Osteoblast (primary cell): ENCODE measurements at places on chromosomes 2 and 18. TPM values are rescaled to one million over a fixed set of nuclear protein-coding genes. Genes with fewer than 3 reads are reported as not detected.
A peak's percentile ranks its signal among the peaks of the same experiment; 100 is the strongest.

CPO gene
- total RNA-seq = not detected in 2 replicates

DNA sequence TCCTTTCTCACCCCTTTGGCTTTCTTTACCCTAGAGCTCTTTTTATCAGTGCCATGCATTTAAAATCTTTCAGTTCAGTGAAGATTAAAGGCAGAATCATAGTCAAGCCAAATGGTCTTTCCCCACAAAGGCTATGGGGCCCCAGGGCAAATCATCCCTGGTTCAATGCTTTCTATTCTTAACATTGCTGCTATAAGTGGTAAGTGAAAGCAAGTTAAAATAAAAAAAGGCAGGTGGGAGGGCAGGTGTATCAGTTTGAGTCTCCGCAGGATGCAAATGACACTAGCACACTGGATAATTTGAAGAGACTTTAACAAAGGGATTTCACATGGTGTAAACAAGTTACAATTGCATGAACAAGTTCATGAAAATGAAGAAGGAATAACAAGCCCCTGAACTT, 757.4 kb downstream of the SATB2 start:
- DNase-seq = no peak

DNA sequence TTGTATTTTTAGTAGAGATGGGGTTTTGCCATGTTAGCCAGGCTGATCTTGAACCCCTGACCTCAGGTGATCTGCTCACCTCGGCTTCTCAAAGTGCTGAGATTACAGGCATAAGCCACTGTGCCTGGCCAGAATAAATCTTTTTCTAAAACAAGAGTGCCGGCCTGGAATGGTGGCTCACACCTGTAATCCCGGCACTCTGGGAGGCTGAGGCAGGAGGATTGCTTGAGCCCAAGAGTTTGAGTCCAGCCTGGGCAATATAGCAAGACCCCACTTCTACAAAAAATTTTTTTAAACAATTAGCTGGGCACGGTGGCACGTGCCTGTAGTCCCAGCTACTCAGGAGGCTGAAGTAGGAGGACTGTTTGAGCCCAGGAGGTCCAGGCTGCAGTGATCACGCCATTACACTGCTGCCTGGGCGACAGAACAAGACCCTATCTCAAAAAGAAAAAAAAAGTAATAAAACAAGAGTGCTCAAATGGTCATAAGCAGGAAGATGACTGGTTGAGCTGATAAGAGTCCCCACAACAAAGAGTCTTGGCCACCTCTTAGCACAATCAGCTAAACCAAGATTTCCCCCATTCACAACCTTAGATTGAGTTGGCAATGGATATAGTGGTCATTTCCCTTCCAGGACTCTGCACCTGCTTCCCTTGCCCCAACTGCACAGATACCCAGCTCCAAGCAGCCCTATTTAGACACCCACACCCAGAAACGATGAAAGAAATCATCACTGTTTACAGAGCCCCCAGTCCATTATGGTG, 5.8 kb upstream of the UCN start:
- peak; percentile 30 for DNase-seq

PRSS56 gene
- total RNA-seq = not detected in 2 replicates

SERPINB11 gene
- total RNA-seq = not detected in 2 replicates

RAX gene
- total RNA-seq = not detected in 2 replicates

DNA sequence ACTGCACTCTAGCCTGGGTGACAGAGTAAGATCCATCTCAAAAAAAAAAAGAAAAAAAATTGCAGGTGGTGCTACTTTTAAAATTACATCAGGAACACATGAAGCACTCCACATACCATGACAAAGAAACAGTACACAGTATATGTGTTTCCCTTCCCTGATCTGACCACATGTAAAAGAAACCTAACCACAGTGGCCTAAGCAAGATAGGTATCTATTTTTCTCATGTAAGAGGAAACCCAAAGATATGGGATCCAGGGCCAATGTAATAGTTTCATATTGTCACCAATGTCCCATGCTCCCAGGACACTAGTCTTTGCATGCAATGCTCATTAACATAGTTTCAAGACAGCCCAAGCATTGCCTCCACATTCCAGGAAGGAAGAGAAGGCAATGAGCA, 99.9 kb downstream of the DYM start:
- no peak for DNase-seq

PLEKHH2 gene
- total RNA-seq = 18.8 and 19.2 TPM in 2 replicates

- DNase-seq = peak; percentile 25
These were observed 895 bp downstream of the DQX1 start for GRCh38 chr2:74524955-74525716.
